CD4-positive, alpha-beta T cell treated with Interleukin-4 for 1 hour (primary cell): ENCODE measurements at places on chromosomes 3 and 15.
A peak's percentile ranks its signal among the peaks of the same experiment; 100 is the strongest.

DNA sequence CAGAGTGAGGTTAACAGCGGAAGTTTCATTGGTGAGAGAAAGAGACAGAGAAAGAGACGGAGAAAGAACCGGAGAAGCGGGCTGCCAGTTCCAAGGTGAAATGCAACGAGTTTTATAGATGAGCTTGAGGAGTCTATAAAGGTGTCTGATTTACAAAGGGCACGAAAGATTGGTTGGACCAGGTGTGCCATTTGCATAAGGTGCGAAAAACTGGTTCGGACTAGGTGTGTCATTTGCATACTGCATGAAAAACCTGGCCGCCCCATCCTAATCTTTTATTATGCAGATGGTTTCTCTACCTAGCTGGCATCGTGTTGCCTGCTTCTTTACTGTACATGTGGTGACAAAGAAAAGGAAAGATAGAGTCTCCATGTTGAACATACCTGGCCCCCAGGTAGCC is 253.8 kb upstream of the IGF1R start:
- no peak for DNase-seq

DNA sequence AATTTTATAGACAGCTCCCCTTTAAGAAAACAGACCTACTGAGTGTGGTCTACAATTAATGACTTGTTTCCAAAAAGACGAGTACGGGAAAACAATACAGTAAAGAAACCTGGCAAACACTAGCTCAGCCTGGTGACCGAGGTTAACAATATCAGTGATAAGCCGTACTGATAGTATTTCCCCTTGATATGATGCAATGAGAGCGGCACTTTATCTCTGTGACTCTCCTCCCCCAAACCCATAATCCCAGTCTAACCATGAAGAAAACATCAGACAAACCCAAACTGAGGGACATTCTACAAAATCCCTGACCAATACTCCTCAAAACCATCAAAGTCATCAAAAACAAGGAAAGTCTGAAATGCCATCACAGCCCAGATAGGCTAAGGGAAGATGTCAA is 8.2 kb downstream of the DENND4A start:
- no peak for DNase-seq

DNA sequence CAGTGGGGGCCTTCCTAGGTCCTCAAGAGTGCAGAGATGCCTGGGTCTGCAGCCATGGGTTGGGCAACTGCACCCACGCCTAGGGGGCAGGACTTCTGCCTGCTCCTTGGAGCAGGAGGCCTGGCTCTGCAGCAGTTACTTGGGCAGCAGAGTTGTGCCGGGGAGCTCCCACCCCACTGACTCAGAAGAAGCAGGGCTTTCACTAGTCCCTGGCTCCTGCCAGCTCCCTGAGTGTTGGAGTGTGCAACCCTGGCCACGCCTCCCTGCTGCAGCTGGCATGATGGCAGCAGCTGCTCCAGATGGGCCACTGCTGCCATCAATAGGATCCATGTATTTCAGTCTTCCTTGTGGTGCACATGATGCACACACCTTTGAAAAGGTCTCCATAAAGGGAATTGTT is 40.6 kb upstream of the KCNH8 start:
- DNase-seq: no peak

- no peak for DNase-seq
These were observed 26.8 kb downstream of the GALK2 start for GRCh38 chr15:49196856-49197255.

DNA sequence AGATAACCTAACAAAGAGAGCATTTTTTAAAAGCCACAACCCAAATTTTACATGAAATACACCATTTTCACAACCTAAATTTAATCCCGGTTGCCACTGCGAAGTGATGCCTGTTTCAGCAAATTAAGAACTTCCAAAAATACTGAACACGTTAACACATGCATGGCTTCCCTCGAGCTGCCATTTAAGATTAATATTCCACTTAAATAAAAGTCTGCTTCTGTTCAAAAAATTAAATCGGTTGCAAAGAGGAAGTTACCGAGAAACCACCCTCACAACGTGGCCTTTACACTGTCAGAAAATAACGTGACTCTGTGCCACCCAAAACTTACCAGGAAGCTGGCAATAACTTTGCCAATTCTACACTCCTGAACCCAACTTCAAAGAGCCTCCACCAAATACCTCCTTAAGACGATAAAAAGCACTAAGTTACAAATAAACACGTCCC is 1.2 kb downstream of the TBL1XR1 start:
- DNase-seq: peak; percentile 54

- no peak for DNase-seq
These were observed 23.4 kb downstream of the NCBP2 start for GRCh38 chr3:196918968-196919367.

DNA sequence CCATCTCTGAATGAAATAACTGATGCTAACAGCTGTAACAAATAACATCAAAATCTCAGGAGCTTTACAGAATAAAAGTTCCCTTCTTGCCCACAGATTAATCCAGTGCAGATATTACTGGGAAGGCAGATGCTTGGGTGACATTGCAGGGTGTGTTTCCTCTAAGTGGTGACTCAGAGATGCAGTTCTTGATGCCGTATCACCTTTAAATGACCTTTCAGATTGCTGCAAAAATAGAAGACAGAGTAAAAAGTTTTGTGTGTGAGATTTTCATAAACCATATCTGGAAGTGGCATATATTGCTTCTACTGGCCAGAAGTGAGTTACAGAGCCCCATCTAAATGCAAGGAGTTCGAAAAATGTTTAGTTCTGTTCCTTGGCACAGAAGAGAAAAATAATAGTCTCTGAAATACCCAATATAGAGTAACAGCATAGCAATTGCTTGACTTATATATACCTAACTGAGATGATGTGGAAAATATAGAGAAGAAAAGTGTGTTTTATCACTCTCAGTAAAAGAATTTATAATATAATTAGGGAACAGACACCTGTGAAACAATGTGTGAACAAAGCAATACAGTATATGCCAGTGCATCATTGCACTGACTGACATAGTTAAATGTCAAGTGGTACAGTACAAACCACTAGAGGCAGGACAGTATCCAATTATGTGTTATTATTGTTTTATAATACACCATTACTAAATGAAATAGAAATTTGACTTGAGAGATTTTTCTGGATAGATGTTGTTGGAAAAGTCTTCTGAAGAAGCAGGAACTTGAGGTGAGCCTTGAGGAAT is 430.7 kb upstream of the CBLB start:
- DNase-seq: no peak

- DNase-seq: no peak
These were observed 54.7 kb upstream of the KLF13 start for GRCh38 chr15:31271711-31272557.

DNA sequence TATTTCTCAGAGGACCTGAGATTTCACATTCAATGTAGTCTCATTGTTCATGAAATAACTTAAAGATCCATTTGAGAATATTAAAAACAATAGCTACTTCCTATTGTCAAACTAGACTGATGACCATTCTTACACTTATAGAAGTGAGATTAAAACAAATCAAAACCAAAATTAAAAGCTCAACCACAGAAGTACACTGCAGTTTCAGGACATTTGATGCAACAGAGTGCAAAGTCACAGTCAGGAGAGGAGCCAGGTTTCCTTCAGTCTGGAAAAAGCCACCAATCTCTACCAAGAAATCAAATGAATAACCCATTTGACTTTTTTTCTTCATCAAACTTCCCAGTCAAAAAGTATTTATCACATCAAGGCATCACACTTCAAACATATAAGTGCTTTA is 5.5 kb downstream of the CCPG1 start:
- DNase-seq: no peak
